ENCODE measurements at places on chromosomes 2 and 18.

- DNase-seq: no peak
Measured at GRCh38 chr2:96396095-96396494, 60.5 kb downstream of the NCAPH start.

- no peak for DNase-seq
Measured at GRCh38 chr2:18650221-18650620, 60.9 kb upstream of the NT5C1B start.

DNA sequence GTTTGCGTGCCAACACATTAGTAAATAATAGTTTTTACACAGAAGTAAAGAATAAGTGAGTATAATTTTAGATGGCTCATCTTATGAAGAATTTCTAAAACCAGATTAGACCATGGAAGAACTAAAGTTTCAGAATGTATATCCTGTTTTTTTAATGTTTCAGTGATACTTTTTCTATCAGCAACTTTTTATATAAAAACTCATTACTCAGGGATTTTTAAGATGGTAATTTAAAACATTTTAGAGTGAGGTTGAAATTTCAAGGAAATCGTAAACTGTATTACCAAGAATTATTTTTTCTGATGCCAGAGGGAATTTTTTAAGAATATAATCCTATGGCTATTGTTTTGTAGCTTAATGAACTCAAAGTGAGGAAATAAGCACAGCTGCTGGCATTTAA is 128.5 kb upstream of the FANCL start:
- no peak for DNase-seq

DNA sequence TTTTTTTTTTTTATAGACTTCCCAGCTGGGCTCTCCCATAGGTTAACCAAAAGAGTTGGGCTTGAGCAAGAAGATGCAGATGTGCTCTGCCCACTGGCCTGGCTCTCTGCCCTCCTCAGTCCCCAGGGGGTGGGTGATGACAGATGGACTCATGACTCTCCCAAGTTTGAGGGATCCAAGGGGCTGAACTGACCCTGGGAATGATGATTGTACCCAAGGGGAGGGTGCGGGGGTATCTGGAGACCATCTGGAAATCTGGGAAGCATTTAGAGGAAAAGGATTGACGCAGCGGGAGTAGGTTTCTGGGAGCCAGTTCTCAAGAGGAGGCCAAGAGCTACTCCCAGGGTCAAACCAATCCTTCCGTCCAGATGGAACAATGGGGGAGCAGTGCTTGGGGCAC is 330.8 kb downstream of the CYP26B1 start:
- DNase-seq: no peak

- no peak for DNase-seq
Measured at GRCh38 chr18:56825321-56825720, 174.2 kb downstream of the WDR7 start.

GRCh38 chr2:47003641-47004427 is 88.2 kb upstream of the MCFD2 start:
- no peak for DNase-seq

DNA sequence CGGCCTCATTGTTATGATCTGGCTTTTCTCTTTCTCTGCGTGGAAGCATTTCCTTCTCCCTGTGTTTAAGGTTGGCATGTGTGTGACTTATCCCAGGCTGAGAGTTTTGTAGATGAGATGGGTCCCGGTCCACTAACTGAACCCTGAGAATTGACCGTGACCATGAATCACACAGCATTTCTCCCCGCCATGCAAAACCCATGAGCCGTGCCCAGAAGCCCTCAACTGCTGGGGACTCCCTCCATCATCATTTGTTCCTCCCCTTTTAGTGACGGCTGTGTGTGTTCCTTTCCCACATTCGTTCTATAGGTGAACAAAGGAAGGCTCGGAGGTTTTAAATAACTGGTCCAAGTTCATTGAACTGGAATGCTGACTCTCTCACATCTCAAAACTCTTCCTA is 30.1 kb upstream of the TXNDC2 start:
- no peak for DNase-seq

DNA sequence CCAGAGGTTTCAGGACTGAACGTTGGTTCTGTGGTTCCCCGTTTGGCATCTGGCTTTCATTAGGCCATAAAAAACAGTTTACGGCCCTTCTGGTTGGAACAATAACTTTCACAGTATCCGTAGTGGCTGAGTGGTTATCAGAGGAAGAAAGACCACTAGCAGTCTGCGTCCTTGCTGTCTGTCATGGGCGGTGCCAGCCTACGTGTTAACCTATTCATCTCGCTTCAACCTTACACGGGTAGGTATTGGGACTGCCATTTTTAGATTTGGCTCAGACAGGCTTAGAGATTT is 42.6 kb upstream of the ROCK2 start:
- no peak for DNase-seq

- DNase-seq: no peak
Measured at GRCh38 chr2:202017940-202018339, 15.7 kb upstream of the FZD7 start.

GRCh38 chr2:210895132-210895531 is 338.7 kb downstream of the CPS1 start:
- DNase-seq: no peak

DNA sequence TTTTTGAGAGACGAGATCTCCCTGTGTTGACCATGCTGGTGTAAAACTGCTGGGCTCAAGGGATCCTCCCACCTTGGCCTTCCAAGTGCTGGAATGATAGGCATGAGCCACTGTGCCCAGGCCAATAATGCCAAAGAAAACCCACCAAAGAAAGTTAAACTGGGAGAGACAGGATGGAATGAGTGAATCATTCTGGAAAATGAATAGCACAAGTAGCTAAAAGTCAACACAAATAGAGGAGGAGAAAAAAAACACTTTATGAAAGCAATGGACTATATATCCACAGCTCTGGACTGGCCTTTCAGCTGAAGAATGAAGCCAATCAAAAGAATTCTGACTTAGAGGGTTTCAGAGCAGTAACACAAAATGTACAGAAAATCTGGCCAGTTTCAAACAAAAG is 23.9 kb downstream of the IAH1 start:
- no peak for DNase-seq

GRCh38 chr2:19224486-19224885 is 133.9 kb downstream of the OSR1 start:
- no peak for DNase-seq

DNA sequence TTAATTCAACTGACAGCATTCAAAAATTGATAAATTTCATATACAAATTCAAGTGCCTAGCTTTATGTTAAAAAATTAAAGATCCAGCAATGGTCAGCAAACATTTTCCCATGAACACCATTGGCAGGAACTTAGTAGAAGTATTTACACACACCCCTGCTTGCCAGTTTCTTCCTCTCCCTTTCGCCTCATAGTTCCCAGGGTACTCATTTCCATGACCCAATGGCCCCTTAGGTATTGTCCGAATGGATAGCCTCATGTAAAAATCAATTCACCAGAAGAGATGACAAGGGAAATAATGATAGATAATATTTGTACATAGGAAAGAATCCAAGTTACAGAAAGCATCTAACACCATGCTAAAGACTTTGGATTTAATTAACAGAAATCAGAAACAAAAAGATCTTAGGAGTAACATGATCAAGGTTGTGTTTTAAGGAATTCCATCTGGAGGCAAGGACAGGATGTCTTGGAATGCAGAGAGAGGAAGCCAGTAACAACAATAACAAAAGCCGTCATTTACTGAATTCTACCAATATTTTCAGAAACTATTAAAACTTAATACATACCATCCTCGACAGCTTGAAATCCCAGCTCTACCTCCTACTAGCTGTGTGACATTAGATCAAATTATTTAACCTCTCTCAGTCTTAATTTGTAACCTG is 423.0 kb downstream of the IRS1 start:
- DNase-seq: no peak

DNA sequence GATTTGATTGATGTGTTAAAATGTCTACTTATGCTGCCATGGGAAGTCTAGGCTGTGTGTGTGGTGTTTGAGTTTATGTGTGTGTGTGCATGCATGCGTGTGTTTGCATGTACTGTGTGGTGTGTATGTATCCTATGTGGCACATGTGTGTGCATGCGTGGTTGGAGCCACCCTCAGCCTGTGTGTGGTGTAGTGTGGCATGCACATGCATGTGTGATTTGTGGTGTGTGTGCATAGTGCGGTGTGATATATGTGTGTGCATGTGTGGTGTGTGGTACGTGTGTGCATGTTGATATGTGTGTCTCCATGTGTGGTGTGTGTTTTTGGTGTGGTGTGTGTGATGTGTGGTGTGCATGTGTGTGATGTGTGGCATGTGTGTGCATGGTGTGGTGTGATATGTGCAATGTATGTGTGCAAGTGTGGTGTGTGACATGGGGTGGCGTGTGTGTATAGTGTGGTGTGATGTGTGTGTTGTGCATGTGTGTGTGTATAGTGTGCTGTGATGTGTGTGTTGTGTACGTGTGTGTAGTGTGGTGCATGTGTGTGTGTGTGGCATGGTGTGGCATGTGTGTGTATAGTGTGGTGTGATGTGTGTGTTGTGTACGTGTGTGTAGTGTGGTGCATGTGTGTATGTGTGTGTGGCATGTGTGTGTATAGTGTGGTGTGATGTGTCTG is 66.6 kb upstream of the HDAC4 start:
- no peak for DNase-seq

- no peak for DNase-seq
Measured at GRCh38 chr2:238380336-238380735, 46.4 kb upstream of the ASB1 start.

DNA sequence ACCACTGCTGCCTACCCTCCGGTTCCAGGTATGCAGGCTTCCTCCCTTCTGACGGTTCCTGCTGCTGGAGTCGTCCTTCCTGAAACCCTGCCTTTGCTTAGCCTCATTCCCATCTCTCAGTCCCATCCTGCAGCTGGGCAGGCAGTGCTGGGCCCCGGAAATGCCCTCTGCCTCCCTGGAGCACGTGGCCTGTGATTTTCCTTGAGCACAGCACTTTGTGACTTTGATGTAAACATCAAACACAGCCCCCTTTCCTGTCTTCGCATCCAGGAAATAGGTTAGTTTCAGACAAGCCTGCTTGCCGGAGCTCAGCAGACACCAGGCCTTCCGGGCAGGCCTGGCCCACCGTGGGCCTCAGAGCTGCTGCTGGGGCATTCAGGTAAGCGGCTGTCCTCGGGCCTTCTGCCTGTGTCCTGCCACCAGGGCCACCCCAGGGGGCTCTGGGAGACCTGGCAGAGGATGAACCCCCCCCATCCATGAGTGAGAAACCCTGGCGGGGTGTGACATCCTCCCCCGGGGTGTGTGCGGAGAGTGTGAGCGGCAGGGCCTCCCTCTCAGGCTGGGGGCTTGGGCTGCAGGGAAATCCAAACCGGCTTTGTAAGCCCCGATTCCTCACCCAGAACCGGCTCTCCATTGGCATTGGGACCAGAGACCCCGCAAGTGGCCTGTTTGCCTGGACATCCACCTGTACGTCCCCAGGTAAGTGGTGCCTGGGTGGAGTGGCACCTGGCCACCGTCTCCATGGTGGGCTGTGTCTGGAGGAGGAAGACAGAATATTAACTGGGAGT is at the start of gene ZAP70:
ZAP70 (plus strand) TSS at position 281 of the 788 bp plus-strand sequence. CDS start 10,461 bp downstream, outside the sequence.
- peak; percentile 44 for DNase-seq

GRCh38 chr2:177348733-177349693 is 43.6 kb upstream of the AGPS start:
- DNase-seq: no peak

GRCh38 chr2:232293191-232293590 is 85.4 kb upstream of the ALPP start:
- DNase-seq: no peak

GRCh38 chr18:5309888-5310470 is 14.5 kb upstream of the ZBTB14 start:
- no peak for DNase-seq

- no peak for DNase-seq
Measured at GRCh38 chr2:153391131-153391530, 87.4 kb downstream of the RPRM start.

All from stimulated activated CD4-positive, alpha-beta T cell treated with anti-CD3 and anti-CD28 coated beads, Interleukin-1b, Interleukin-23, amount 100 ng/mL, for 4 hours (primary cell).